Nephron progenitor cell (in vitro differentiated cells): ENCODE measurements at places on chromosomes 4 and X.
A peak's percentile ranks its signal among the peaks of the same experiment; 100 is the strongest.

- no peak for DNase-seq
Observed at GRCh38 chrX:18537068-18537467, 111.7 kb downstream of the CDKL5 start.

GRCh38 chrX:24099394-24099793 is 44.6 kb downstream of the EIF2S3 start:
- no peak for DNase-seq

DNA sequence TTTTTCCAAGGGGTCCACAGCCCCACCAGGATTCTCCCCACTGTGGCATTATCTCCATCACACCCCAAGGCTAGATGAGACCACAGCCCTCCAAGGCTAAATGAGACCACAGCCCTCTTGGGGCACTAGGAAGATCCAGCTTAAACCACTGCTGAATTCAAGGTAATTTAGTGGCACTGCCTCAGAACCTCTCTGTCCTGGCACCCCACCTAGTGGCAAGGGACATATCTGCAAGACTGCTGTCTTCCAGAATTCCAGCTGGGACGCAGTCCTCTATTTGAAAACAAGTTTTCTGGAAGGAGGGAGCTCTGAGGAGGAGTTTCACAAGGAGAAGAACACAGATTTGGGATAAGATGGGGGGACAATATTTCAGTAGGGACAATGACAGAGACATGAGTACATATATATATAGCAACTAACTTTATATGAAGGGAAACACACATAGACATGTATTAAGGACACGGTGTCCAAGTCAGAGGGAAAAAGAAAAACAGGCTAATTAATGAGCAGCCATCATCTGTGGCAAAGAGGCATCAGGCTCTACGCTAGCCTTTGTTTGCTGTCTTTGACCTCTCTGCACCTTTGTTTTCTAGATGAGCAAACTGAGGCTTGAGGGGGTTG is 9.3 kb downstream of the CETN2 start:
- DNase-seq: peak; percentile 55

- DNase-seq: no peak
Observed at GRCh38 chr4:141459020-141459419, 177.4 kb upstream of the IL15 start.

DNA sequence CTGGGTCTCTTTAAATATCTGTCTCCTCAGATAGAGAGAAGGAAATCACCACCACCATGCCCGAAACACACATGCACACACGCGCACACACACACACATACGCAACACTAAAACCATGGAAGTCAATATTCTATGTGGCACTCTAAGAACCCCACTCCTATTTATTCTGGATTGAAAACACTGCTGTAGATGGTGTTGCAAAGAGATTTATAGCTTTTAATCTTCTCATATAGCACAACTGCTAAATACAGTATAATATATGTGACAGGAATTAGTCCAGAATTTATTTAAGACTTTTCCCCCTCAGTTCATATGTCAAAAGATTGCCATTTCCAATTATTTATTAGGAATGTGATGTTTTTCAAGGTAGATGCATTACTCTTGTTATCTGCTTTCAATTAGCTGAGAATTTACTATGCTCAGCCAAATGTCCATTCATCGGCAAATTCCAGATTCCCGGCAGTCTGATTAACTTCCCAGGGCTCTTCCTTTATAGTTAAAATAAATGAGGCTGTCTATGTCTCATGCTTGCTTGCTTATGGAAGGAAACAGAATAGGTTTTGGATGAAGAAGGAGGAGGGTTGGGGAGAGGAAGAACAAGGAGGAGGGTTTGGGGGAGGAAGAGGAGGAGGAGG is 115.4 kb upstream of the NDP start:
- DNase-seq: no peak

DNA sequence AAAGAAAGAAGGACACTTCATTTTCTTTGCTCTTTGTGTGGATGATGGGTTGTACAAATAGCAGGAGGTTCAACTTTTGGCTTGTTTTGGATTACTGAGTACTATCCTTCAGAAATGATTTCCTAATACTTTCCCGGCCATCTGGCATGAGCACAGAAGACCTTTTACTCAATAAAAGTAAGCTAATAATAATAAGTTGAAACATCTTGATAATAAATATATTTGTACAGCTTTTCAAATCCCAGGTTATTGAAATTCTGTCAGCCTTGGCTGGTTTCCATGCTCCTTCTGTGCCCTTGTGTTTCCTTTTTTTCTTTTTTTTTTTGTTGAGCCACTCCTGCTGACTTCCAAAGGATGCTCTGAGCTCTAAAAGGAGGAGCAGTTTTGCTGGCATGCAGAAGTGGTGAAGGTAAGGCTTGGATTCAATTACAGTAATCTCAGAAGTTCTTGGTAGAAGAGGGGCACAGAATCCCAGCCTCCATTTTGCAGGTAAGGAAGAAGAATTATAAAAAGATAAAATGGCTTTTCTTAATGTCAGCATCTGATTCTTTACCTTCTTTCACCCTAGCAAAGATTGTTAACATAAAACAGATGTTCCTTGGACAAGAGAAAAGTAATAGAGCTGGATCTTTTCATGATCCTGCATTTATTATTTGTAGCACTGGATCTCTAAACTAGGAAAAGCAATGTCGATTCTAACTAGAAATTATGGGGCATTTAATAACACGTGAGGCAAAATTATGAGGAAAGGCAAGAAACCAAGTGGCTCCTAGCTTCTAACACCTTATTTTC is 31.9 kb downstream of the REPS2 start:
- no peak for DNase-seq

DNA sequence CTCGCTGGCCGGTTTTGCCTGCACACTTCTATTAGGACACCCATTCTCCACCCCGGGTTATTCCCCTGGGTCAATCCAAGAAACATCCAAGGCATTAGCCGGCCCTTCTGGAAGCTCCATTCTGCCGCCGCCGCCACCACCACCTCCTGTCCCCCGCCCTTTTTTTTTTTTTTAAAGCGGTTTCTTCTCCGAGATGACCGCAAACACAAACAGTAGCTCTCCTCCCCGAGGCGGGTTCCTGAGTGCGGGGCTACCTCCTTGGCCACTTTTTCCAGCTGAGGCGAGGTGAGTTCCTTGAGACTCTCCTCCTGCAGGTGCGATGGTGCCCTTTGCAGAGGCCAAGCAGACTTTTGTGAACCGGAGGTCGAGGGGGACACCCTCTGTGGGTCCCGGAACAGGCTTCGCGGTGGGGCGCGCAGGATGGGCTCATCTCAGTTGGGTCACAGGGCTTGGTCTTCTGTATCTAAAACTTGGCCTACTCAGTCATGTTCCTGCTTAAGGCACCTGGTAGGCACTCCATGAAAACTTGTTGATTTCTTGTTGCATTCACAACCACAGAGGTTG is 930 bp downstream of the NWD2 start:
- peak; percentile 9 for DNase-seq

- DNase-seq: no peak
Observed at GRCh38 chr4:77817304-77818072, 1.7 kb downstream of the CNOT6L start.

DNA sequence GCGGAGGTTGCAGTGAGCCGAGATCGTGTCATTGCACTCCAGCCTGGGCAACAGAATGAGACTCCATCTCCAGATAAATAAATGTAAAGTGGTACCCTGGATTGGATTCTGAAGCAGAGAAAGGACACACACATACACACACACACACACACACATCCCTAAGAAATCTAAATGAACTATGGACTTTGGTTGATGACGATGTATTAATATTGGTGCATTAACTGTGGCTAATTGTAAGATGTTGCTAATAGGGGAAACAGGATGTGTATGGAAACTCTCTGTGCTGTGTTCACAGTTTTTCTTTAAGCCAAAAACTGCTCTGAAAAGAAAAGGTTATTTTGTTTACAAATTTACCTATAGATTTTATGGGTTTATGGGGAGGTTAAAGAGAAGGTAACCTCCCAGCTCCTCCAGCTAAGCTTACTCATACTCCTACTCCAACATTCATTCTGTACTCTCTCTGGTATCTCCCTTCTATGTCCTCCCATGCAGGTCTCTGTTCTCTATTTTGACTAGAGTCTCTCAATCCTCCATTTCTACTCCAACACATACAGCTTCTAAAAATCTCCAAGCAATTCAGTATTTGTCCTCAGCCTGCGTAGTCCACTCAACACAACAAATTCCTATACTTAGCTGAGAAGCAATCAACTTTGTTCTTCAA is 46.5 kb upstream of the RELL1 start:
- DNase-seq: no peak

- DNase-seq: no peak
Observed at GRCh38 chr4:115950806-115951205, 837.4 kb upstream of the NDST4 start.

DNA sequence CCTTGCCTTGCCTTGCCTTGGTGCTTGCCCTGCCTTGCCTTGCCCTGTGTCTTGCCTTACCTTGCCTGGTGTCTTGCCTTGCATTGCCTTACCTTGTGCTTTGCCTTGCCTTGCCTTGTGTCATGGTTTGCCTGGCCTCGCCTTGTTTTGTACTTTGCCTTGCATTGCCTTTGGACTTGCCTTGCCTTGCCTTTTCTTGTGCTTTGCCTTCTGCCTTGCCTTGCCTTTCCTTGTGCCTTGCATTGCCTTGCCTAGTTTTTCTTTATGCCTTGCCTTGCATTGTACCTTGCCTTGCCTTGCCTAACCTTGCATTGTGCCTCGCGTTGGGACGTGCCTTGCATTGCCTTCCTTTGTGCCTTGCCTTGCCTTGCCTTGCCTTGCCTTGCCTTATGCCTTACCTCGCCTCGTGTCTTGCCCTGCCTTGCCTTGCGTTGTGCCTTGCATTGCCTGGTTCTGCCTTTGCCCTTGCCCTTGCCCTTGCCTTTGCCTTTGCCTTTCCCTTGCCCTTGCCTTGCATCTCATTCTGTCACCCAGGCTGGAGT is 82.8 kb downstream of the TAB3 start:
- no peak for DNase-seq

DNA sequence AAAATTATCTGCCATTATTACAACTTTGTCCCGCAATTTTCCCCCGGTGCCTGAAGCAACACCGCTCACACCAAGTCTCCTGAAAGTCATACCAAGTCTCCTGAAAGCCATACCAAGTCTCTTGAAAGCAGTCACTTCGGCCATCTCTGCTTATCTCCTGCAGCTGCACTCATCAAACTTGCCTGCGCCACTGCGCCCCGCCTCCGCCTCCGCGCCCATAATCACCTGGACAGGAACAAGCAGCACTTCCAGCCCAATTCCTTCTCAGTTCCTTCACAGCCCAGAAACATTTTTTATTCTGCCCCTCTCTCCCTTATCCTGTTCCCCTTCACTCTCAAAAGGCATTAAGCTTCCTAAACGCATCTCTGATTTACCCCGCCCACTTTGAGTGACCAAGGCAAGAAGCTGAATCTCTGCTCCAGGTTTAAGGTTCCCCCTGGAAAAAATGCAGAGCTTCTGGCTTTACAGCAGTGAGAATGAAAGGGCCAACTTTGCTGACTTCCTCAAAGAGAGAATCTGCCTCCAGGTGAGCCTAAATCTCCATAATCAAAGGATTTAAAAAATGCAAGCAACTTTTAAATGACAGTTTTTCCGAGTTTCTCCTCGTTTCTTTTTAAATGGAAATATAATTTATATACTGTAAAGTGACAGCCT is 7.7 kb downstream of the GPR50 start:
- DNase-seq: peak; percentile 12

DNA sequence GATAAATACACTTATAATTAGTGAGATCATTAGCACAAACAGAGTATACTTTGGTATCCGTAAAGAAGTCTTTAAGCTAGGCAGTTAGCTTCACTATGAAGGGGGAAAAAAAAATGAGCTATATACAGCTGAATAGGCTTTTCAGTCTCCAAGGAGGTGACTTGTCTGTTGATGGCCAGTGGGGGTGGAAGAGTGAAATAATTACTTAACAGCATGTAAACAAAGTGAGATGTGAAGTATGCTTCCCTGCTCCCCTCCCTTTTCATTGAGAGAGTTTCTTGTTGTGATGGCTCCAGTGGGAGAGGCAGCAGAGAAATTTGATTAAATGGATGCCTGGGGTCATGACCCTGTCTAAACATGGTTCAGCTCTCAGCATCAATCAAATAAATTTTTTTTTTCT is 180.9 kb downstream of the DACH2 start:
- no peak for DNase-seq

GRCh38 chr4:102430461-102430910 is 70.7 kb upstream of the NFKB1 start:
- DNase-seq: no peak

DNA sequence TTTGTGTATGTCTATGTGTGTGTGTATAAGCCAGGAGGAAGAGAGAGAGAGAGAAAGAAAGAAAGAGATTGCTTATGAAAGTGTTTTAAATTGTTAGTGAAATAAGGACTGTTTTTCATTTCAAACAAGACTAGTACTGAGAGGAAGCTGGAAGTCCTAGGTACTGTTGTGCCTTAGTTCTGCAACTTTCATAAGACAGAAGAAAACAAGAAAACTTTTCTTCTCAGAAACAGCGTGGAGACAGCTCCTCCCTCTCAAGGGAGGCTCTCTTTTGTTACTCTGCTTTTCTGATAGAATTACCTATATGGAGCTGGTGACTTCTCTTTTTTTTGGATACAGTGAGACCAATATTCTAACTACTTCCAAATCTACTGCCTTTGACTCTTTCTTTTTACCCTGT is 62.5 kb downstream of the BANK1 start:
- DNase-seq: no peak

- DNase-seq: no peak
Observed at GRCh38 chr4:112633477-112634235, 3.1 kb downstream of the ZGRF1 start.

- no peak for DNase-seq
Observed at GRCh38 chr4:7631288-7632014, 196.7 kb upstream of the PSAPL1 start.

DNA sequence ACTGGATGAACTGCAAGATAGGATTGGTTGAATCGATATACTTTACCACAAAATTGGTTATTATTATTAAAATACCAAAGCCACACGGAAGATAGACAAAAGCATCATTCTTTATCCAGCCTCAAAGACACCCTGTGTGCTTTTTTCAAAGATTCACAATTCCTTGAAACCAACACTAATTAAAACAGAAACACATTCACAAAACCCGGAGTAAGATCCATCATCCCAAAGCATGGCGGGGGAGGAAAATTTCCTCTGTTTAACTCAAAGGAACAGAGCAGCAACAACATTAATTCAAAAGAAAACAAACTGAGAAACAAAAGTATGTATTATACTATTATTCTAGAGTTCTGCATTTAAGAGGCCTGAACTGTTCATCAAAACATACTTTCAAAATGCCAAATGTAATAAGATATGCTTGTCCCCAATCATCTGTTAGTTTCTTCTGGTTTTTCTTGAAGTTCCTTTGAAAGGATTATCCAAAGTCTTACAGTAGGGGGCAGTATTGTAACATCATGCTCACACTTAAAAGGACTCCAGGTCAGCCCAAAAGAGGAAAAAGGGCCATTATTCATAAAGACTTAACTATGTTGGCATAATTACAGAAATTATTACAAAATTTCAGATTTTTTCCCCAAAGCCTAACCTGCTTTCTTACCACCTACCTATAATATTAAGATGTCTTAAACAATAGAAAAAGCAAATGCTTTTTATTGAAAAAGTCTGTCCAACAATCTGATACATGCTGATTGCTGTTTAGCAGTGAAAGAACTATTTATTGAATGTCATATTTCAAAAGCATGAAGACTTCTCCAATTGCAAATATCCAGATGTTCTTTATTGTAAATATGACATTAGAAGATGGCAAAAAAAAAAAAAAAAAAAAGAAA is 168.7 kb downstream of the SCFD2 start:
- DNase-seq: peak; percentile 13

GRCh38 chr4:6616087-6616995 is 24.1 kb upstream of the MRFAP1 start:
- no peak for DNase-seq

GRCh38 chr4:30720661-30721184 is 554 bp downstream of the PCDH7 start:
- peak; percentile 54 for DNase-seq

GRCh38 chr4:168784786-168785461 is 225.1 kb downstream of the CBR4 start:
- DNase-seq: no peak
